ENCODE measurements at places on chromosomes 2 and 18.
A peak's percentile ranks its signal among the peaks of the same experiment; 100 is the strongest.

DNA sequence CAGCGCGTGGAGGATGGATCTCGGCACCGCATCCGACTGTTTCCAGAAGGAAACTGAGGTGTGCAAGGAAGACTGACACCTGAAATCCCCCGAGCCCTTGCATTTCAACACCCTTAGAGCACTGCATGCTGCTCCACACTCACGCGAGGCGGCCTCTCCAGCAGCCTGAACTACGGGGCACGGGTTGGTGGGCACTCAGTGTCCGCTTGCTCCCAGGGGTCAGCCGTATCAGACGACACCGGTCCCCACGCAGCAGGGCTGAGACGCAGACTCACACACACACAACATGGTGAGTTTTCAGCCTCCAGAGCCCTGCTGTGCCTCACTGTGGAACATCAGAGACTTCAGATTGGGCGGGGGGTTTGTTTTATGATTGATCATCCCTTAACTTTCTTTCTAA lies 269.9 kb downstream of the TWIST2 start:
- ATAC-seq, result no peak

DNA sequence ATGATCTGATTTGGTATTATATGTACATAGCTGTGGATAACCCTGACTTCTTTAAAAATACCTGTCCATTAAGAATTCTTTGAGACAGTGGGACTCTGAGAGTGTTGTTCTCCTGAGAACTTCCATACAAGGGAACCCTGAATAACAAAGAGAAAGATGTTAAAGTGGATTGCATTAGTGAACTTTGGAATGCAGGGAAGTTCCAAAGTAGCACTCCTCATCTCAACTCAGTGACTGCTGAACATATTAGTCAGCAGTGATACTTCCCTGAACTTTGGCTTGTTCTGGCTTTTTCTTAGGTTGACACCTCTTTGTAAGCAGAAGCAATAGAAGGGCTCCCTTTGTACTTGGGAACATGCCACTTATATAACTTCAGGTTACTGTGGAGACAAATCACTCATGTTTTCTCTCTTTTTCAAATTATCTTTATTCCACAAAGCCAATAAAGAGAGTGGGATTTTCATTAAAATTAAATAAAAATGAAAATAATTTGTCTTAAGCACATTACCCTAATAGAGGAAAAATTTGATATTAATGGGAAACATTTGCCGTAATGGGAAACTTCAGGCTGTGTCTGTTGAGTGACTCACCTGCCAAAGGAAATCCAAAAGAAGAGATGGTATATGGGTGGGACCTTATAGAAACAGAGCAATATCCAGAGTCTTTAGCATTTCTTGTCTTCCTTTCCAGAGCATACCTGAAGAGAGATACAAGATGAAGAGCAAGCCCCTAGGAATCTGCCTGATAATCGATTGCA lies 33.3 kb downstream of the CFLAR start:
- ATAC-seq, result no peak

DNA sequence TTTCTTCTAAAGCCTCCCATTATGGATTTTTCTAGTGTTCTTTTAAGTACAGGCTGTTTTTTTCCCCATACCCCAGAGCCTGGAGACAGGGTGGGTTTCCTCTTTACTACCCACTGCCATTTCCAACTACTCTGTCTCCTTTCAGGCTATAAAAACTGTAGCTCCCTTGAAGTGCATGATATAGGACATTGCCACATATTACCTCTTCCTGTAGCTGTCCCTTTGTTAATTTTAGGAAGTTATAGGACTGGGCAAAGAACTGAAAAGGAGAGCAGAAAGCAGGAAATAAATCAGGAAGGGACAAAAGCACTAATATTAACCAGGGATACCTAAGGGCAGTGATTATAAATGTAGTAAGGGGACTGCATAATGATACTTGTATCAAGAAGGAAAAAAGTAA lies 54.1 kb downstream of the VIL1 start:
- no peak for ATAC-seq

DNA sequence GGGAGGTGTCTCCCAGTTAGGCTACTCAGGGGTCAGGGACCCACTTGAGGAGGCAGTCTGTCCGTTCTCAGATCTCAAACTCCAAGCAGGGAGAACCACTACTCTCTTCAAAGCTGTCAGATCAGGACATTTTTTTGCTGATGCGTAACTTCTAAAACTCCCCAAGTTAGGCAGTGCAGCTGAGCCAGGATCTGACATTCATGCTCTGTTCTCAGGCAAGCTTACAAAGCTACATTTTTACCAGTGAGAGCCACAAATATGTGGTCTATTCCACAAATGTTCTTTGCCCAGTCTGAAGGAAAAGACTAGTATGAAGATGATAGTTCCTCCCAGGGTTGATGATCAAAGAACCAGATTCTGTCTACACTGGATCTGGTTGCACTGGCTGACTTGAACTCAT lies 184.1 kb downstream of the MTCL1 start:
- ATAC-seq, result no peak

DNA sequence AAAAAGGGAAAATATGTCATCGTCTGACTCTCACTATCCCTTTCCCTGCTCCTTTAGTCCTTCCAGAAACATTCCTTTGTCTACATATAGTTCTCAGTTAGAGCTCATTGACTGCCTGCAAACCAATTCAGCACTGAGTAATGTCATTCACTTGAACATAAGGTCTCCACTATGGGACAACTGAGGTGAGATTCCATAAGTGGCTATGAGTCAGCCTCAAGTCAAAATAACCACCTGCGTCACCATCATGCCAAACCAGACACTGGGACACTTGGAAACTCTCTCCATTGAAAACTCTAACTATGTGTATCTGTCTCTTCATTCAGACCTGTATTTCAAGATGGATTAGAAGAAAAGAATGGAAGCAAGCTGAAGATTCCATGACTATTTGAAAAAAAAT lies 878.0 kb upstream of the PIK3C3 start:
- no peak for ATAC-seq

- ATAC-seq, result peak; percentile 61
Observed at GRCh38 chr2:203871371-203871983, 3.9 kb downstream of the CTLA4 start.

- ATAC-seq, result no peak
Observed at GRCh38 chr18:45494811-45495210, 120.5 kb upstream of the SLC14A2 start.

- no peak for ATAC-seq
Observed at GRCh38 chr2:31354837-31355236, 59.7 kb downstream of the XDH start.

- no peak for ATAC-seq
Observed at GRCh38 chr2:227785293-227785692, 28.3 kb upstream of the CCL20 start.

DNA sequence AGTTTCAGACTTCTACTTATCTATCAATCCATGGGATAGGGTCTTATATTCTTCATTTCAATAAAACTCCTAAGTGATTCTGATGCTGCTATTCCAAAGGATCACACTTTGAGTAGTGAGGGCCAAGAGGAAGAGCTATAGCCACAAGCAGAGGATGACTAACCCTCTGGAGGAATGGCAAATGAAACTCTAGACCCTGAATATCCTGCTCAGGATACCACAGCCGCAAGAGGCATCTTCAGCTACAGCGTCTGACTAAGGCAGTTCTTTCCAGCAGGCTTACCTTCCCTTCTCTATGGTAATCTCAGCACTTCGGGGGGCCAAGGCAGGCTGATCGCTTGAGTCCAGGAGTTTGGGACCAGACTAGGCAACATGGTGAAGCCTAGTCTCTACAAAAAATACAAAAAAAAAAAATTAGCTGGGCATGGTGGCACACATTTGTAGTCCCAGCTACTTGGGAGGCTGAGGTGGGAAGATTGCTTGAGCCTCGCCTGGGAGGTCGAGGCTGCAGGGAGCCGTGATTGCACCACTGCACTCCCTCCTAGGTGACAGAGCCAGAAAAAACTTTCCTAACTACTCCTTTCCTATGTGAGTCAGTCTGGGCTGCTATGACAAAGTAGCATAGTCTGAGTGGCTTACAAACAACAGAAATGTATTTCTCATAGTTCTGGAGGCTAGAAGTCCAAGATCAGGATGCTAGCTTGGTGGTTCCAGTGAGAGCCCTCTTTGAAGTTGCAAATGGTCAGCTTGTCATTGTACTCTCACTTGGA lies 371.9 kb downstream of the IRS1 start:
- ATAC-seq, result no peak

GRCh38 chr2:12741380-12741779 lies 24.6 kb downstream of the TRIB2 start:
- ATAC-seq, result no peak

GRCh38 chr2:170361090-170361936 lies 183.4 kb downstream of the MYO3B start:
- ATAC-seq, result peak; percentile 54

DNA sequence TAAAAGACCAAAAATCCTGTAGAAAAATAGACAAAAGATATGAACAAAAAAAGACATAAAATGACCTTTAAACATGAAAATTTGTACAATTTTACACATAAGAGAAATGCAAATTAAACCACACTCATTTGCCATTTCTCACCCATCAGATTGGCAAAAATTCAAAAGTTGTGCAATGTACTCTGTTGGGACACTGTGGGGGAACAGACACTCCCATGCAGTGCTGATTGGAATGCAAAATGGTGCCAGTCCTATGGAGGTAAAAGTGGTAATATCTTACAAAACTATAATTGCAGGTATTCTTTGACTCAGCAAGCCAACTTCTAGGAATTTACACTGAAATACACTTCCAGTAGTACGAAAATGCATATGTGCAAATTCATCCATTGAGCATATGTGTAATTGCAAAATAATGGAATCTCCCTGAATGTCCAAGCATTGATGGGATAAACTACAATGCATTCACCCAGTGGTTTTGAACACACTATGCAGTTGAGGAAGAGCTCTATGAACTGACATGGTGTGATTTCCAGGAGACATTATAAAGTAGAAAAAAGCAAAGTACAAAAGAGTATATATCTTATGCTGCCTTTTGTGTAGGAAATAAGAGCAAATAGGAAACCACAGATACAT lies 201.8 kb upstream of the ZNF521 start:
- no peak for ATAC-seq

- ATAC-seq, result no peak
Observed at GRCh38 chr18:45820106-45820745, 5.2 kb upstream of the SIGLEC15 start.

DNA sequence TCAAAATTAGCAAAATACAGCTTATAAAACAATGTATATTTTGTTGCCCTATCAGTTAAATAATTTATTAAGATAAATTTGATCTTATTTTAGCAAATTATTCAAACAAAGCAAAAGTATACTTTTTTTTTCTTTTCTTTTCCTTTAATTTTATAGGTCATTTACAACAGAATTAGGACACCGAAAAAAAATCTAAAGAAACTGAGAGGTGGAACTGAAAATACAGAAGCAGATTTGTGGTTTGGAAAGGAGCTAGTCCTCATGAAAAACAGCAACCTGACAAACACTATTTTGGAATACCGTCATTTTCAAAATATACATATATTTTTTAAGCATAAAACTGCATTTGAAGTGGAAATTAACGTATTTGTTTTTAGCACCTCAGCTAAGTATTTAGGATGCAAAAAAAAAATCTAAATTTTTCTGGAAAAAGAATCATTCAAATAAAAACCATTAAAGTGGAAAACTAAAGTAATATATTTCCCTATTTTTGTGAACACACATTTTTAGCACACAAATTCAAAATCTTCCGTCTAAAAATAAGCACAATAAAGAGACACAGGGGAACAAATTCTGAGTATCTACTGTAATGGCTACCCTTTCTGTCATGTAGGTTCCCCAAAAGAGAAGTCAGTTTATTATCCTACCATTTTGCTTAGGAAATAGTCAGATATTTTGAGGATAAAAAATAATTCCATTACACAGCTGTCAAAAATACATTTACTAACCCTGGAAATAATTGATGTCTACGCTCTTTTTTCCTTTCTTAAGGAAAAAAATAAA lies 2.7 kb downstream of the CCDC88A start:
- ATAC-seq, result no peak

DNA sequence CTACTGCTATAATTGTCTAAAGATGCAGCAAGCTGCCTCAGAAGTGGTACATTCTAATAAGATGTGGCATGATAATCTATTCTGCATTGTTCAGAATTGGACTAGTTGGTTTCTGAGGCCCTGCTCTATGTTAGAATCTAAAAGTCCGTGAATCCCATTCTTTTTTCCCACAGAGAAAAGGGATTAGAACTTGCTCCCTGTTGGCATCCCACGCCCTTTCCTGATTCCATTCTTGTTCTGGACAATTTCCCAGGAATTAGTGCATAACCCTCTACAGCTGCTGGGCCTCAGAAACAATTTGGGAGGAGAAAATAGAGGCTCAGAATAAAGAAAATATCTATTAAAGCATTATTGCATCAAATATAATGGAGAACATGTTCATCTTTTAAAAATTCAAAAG lies 282.7 kb downstream of the NRXN1 start:
- no peak for ATAC-seq

DNA sequence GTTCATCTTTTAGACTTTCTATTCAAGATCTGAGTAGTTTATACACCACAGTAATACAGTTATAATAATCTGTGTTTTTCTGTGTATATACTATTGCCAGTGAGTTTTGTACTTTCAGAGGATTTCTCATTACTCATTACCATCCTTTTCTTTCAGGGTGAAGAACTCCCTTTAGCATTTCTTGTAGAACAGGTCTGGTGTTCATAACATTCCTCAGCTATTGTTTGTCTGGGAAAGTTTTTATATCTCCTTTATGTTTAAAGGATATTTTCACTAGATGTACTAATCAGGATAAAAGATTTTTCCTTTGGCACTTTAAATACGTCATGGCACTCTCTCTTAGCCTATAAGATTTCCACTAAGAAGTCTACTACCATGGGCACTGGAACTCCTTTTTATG lies 705.5 kb downstream of the SLC4A3 start:
- ATAC-seq, result no peak

DNA sequence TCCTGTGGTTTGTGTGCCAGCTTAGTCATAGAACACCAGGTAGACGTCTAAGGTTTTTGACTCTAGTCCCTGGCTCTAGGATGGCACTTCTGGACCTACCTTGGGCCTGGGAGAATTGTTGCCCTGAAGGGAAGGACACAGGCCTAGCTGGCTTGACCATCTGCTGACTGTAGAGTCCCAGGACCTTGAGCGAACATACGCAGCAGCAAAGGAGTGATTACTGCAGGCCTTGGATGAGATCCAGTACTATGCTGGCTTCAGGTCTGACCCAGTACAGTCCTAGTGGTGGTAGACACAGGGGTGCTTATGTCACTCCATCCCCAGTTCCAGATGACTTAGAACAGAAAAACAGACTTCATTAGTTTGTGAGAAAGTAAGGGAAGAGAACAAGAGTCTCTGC lies 37.7 kb downstream of the ST8SIA3 start:
- ATAC-seq, result no peak

GRCh38 chr2:50649626-50650402 lies 382.1 kb downstream of the NRXN1 start:
- ATAC-seq, result no peak

DNA sequence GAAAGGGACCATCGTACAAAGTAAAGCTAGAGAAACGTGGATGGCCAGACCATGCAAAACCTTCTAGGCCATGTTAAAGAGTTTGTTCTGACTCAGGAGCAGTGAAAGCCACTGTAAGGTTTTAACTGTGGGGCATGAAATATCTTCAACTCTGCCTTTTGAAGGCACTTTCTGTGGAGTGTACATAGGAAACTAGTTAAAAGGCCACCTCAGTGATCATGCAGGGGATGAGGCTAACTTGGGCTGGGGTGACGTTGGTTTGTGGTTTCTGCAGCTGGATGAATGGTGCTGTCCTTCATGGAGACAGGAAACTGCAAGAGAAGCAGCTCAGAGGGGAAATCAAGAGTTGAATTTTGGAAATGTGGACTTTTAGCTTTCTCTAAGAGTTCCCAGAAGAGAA lies 190.7 kb downstream of the CDCA7 start:
- no peak for ATAC-seq

Measured in activated T-helper 17 cell treated with anti-CD3 and anti-CD28 coated beads, Interleukin-2, amount 50 U/mL, for 72 hours (primary cell).